ENCODE measurements at places on chromosomes 1 and 21. TPM values are rescaled to one million over a fixed set of nuclear protein-coding genes. Genes with fewer than 3 reads are reported as not detected.

SESN2 gene
- total RNA-seq, result 11.6 TPM

RNF186 gene
- total RNA-seq, result not detected

TP73 gene
- total RNA-seq, result 3.2 TPM

OLFML2B gene
- not detected for total RNA-seq

NBPF20 gene
- total RNA-seq, result 1.3 TPM

NVL gene
- total RNA-seq, result 43.7 TPM

NPR1 gene
- total RNA-seq, result not detected

ADGRL2 gene
- not detected for total RNA-seq

RUNX3 gene
- total RNA-seq, result 109 TPM

OR10J1 gene
- not detected for total RNA-seq

FAM177B gene
- total RNA-seq, result not detected

ACTN2 gene
- total RNA-seq, result not detected

F5 gene
- 9.4 TPM for total RNA-seq

CD34 gene
- total RNA-seq, result 0.08 TPM

MMEL1 gene
- total RNA-seq, result 5.3 TPM

CYYR1 gene
- total RNA-seq, result not detected

LCE6A gene
- not detected for total RNA-seq

LCE1A gene
- total RNA-seq, result not detected

KCNJ15 gene
- 0.34 TPM for total RNA-seq

BROX gene
- total RNA-seq, result 53.5 TPM

TDRKH gene
- total RNA-seq, result 15.8 TPM

ARMH1 gene
- 128 TPM for total RNA-seq

Data from activated naive CD4-positive, alpha-beta T cell treated with anti-CD3 and anti-CD28 coated beads, Interleukin-2, amount 10 ng/mL, durations not matched to agents 5 hours and 36 hours (primary cell).